ENCODE measurements at places on chromosomes 2 and 18.

- DNase-seq: no peak
These were observed 41.4 kb upstream of the SMAD7 start for GRCh38 chr18:48992133-48992532.

- DNase-seq: no peak
These were observed 7.1 kb downstream of the MREG start for GRCh38 chr2:216006164-216006663.

- DNase-seq: no peak
These were observed 87.2 kb upstream of the HPCAL1 start for GRCh38 chr2:10215393-10215935.

DNA sequence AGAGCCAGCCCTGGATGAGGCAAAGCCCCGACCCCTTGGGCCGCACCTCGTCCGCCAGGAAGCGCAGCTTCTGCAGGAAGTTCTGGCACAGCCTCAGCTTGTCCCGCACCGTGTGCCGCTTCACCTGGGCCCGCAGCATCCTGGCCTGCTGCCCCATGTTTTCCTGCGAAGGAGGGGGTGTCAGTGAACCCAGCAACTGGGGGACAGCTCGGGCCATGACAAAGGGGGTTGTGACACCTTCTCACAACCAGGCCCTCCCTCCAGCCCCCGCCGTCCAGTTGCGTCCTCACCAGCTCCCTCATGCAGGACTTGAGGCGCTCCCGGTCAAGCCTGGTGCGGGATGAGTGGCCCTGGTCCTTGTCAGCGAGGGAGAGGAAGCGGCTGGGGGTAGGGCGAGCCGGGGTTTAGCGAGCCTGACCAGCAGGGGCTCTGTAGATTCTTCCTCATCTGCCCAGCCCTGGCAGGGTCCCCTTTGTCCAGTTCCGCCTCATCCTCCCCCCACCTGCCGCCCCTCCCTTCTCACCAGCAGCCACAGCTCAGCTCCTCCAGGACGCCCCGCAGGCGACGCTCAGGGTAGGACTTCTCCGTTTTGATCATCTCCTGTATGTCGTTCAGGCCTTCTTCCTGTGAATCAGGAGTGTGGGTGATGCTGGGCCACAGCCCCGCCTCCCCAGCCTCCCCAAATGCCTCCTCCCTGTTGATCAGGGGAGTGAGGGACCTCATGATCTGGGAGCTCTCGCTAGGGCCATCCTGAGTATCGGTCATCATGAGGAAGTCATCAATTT is 606 bp downstream of the OTOF start:
- no peak for DNase-seq

DNA sequence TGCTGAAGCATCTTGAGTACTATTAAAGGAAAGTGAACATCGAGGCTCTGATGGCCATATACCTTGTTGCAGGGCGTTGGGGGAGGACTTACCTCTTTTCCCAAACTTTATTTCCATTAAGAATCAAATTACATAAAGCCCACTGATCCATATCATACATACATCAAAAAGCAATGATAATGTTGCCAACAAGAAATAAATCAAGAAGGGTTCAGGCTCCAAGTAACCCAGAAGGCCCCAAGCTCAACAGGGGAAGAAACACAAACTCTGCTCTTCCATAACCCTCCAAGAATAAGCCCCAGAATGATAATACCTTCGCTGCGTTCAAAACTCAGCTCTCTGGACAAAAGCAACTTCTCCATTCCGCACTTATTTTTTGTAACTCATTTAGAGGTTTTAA is 32.3 kb downstream of the C1D start:
- no peak for DNase-seq

- DNase-seq: no peak
These were observed 43.4 kb upstream of the KYNU start for GRCh38 chr2:142834021-142834420.

DNA sequence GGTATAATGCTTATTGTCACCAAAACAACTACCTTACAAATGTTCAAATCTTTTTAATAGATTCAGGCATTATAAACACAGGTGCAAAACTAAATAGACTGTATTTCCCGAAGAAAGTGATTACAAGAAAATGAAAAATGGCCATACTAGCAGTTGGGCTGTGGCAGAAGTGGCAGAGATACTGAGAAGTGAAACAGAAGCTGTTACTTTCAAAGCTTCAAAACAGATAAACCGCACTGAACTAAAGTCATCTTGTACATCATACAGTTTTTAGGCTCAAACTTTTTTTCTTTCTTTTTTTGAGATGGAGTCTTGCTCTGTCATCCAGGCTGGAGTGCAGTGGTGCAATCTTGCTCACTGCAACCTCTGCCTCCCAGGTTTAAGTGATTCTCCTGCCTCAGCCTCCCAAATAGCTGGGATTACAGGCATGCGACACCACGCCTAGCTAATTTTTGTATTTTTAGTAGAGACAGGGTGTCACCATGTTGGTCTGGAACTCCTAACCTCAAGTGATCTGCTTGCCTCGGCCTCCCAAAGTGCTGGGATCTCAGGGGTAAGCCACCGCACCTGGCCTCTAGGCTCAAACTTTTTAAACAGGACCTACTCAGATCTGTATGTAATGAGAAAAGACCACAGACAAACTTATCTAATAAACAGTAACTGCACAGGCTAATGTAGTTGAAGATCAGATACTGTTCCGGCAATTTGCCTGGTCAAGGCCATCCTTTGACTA is 77.9 kb upstream of the SATB2 start:
- no peak for DNase-seq

- no peak for DNase-seq
These were observed 4.2 kb downstream of the SLC25A12 start for GRCh38 chr2:171889808-171890207.

- no peak for DNase-seq
These were observed 7.8 kb upstream of the FSHR start for GRCh38 chr2:49162151-49162550.

DNA sequence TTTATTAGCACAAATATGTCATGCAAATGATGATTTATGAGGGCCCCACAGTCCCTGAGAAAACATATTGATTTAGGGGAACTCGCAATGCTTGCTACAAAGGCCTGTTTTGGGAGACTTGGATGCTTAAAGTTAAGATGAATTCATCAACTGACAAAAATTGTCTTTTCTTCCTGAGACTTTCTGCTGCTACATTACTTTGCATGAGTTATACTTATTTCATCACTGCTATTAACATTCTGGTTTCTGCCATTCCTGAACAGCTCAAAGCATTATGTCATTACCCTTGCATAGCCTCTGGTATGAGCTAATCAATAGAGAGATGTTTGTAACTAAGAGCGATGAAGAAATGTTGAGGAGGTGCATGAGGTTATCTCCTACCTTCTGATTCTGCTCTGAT is 74.4 kb downstream of the SOX11 start:
- no peak for DNase-seq

DNA sequence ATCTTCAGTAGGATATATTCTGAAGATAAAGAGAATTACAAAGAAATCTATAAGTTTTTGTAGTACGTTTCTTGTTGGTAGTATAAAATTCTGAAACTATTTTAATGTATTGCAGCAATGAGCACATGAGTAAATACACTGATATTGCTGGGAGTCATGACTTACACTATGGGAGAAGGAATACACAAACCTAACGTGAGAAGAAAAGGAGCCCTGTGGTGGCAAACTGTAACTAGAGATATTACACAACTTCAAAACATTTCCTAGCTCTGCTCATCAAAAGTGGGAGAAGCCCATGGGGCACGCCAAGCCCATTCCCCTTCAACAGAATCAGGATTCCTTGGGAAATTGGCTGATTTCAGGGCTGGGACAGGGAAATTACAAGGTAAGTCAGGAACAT is 20.5 kb downstream of the SPIRE1 start:
- DNase-seq: no peak

- DNase-seq: no peak
These were observed 247.2 kb downstream of the EIPR1 start for GRCh38 chr2:3130444-3130843.

- DNase-seq: no peak
These were observed 11.6 kb upstream of the PTPN4 start for GRCh38 chr2:119748135-119748534.

- DNase-seq: no peak
These were observed 590.5 kb upstream of the SLC8A1 start for GRCh38 chr2:41042343-41042742.

DNA sequence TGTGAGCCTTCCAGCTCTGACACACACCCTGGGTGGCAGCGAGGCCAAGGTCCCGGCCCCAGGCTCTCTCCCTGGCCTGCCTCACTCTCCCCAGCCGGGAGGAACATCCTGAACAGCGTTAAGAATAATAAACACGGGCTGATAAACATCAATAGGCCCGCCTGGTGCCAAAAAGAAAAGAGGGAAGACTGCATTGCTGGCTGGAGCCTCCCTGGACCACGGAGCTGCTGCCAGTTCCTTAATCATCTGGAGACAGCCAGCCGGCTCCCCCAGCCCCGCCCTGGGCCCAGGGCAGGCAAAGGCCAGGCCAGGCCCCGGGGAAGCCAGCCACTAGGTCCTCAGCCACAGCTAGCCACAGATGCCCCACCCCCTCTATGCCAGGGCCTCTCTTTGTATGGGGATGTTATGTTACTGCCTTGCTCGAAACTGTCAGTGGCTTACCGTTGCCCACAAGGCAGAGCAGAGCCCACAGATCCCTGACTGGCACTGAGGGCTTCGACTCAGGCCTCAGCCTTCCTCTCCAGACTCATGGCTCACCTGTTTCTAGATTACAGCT is 293.7 kb downstream of the DYSF start:
- no peak for DNase-seq

DNA sequence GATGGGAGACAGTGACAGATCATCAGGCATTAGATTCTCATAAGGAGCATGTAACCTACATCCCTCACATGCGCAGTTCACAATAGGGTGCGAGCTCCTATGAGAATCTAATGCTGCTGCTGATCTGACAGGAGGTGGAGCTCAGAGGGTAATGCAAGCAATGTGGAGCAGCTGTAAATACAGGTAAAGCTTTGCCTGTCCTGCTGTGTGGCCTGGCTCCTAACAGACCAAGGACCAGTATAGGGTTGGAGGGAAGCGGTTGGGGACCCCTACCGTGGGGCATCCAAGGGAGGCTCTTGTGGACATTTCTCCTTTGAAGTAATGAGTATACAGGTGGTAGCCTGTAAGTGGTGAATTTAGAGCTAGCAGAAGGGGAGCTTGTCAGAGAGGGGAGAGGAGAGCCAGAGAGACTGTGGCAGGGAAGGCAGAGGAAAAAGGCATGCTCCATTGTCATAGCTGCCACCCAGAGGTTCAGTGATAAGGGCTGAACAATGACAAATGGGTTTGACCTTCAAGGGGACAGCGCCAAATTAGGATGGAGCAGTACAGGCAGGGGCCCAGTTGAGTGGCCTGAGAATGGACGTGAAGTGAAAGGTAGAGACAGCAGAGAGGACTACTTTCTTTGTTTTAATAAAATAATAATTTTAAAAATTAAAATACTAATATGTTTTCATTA is 15.2 kb upstream of the TMBIM1 start:
- no peak for DNase-seq

DNA sequence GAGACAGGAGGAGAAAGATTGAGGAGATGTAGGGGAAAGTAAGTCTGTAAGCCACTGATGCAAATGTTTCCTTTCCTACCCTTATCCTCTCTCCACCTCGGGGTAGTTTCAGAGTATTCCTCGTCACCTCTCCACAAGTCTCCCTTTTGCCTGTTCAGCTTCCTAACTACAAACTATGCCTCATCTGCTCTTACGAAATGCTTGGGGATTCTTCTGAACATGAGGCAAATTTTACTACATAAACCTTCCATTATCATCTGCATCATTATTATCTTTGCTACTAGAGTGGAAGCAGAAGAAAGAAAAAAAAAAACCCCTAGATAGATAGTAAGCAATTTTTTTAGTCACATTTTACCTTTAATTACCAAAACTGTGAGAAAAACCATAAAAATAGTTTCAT is 43.1 kb upstream of the CWC22 start:
- DNase-seq: no peak

- DNase-seq: no peak
These were observed 8.0 kb downstream of the CTDSP1 start for GRCh38 chr2:218407717-218408116.

- no peak for DNase-seq
These were observed 1085.8 kb downstream of the TDRD15 start for GRCh38 chr2:22209545-22209944.

DNA sequence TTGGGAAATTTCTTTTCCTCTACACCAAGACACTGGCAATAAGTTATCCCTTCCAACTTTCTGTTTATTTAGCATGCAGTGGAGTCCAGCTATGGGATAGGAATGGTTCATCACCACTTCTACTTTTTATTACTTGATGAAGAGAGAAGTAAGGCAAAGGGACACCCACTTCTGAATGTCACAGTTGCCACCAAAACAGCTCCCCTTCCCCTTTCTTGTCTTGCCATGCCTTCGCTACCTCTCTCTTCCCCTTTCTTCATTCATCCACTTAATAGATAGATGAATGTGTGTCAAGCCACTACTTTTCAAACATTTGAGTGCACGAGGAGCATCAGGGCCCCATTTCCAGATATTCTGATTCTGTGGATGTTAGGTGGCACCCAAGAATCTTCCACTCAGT is 59.6 kb downstream of the KCTD18 start:
- DNase-seq: no peak

DNA sequence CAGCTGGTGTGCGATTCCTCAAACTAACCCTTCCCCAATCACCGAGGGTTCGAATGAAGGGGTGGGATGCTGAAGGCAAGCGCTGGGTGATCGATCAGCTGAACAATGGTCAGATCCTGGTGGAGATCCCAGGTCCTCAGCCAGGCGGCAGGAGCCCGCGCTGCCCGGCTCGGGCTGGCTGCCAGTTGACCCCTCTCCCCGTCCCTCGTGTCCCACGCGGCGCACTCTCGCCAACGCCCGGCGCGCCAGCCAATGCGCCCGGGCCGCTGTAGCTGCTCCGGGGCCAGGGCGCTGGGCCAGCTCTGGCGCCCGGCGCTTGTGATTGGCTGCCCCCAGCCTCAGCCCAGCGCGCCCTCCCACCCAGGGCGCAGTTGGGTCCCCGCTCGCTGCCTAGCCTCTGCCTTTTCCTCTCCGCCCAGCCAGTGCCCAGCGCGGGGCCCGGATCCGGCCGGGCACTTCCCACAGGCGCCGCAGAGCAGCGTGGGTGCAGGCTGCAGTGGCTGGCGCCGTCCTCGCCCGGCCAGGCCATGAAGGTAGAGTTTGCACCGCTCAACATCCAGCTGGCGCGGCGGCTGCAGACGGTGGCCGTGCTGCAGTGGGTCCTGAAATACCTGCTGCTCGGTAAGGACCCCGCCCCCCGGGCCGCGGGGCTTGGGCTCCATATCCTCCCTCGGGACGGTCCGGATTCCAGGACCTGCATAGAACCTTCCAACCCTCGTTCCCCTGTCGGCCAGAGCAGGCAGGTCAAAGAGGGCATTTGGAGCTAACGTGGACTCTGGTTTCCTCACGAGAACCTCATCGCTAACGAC is at the start of gene MOGAT1:
Gene MOGAT1, plus strand, starts transcription at position 400 of the 809 bp plus-strand sequence. Its CDS starts 128 bp downstream, at position 528.
- no peak for DNase-seq

GRCh38 chr2:184971546-184972068 is 373.3 kb downstream of the ZNF804A start:
- DNase-seq: no peak
